Activated CD8-positive, alpha-beta memory T cell treated with anti-CD3 and anti-CD28 coated beads for 1 hour (primary cell): ENCODE measurements at places on chromosomes 5 and 9.

GRCh38 chr5:111223787-111224560 is at the start of gene CAMK4:
CAMK4 (plus strand) TSS chr5:111224384; CDS start chr5:111224484, 100 bp downstream.
- DNase-seq = peak; percentile 63

- no peak for DNase-seq
These were observed 91.0 kb upstream of the JAK2 start for GRCh38 chr9:4894076-4894475.

DNA sequence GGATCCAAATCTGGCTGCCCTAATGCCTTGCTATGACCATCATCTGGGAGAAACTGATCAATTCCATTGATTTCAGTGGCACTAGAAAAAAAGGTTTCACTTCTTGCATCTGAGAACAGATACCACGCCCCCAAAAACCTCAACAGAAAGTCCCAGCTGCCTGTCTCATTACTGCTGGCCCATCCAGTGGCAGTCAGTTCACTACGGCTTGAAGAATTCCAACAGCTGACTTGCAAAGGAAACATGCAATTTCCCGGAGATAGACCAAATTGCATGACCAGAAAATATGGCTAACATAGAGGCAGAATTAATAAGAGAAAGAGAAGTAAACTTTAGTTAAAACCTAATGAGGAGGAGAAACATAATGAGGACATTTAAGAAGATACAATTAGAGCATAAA is 48.6 kb downstream of the UGCG start:
- DNase-seq = no peak

DNA sequence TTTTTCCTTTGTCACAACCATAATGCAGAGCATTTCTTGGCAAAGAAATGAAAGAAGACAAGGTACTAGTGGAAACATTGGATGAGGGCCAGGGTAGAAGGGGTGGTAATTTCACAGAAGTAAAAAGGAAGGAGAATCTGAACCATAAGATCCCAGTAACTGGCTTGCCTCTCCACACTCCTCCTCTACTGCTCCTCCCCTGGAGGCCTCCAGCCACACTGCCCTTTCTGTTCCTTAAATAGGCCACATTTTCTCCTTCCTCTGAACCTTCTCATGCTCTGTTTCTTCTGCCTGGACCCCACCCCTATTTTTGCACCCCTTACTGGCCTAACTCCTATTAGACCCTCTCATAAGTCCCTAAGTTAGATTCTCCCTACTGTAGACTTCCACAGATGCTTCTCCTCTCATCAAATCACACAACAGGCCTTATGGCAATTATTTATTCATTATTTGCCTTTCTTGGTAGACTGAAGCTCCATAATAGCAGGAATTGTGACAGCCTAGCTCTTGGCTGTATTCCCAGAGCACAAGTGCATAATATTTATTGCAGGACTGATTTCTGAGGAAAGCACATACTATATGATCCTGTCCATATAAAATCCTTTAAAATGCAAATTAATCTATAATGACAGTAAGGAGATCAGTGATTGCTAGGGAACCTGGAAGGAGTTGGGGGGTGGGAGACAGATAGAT is 31.3 kb upstream of the GRIA1 start:
- no peak for DNase-seq

- DNase-seq = no peak
These were observed at the start of gene EGFLAM for GRCh38 chr5:38258319-38259061. EGFLAM (plus strand) TSS chr5:38258559; CDS start chr5:38258755, 196 bp downstream.
